ENCODE measurements at places on chromosomes 1 and 21. TPM values are rescaled to one million over a fixed set of nuclear protein-coding genes. Genes with fewer than 3 reads are reported as not detected.
A peak's percentile ranks its signal among the peaks of the same experiment; 100 is the strongest.

Gene RAB7B
- total RNA-seq, result 0.13 TPM

Gene CDC42SE1
- total RNA-seq, result 101 TPM

Gene FNDC5
- total RNA-seq, result 6.3 TPM

DNA sequence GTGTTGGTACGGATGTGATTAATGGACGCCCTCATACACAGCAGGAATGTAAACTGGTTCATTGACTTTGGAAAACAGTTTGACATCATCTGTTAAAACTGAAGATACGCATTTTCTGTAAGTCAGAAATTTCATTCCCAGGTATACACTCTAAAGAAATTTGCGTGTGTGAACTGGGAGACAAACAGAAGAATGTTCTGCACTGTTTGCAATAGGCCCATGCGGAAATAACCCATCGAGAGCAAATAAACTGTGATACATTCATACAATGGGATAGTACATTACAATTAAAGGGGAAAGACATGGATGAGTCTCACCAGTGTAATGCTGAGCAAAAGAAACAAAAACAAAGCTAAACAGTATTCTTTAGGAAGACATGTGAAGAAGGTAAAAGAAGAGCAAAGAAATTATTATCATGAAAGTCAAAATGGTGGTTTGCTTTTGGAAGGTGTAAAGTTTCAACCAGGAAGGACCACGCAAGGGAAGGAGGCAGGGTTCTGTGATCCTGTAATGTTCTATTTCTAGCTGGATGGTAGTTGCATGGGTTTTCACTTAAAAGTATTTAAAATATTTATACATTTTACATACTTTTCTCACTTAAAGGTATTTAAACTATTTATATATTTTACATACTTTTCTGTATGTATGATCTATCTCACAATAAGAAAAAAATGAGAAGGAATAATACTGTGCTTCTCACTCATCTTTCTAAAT is 30.3 kb downstream of the INTS7 start:
- peaks cover 22% of the 10 kb centered on the region for H3K36me3 ChIP-seq
- H3K4me3 ChIP-seq, result no peak overlapping the region
- no peak for DNase-seq
- no peaks in the 10 kb centered on the region for H3K27me3 ChIP-seq
- H3K4me1 ChIP-seq, result no peaks in the 10 kb centered on the region

GRCh38 chr21:31180256-31181081 is 142.2 kb upstream of the KRTAP19-8 start:
- H3K27me3 ChIP-seq, result no peaks in the 10 kb centered on the region
- no peaks in the 10 kb centered on the region for H3K4me1 ChIP-seq
- DNase-seq, result no peak
- peaks cover 5% of the 10 kb centered on the region for H3K36me3 ChIP-seq
- H3K4me3 ChIP-seq, result no peak overlapping the region
- no peak overlapping the region for H3K27ac ChIP-seq

DNA sequence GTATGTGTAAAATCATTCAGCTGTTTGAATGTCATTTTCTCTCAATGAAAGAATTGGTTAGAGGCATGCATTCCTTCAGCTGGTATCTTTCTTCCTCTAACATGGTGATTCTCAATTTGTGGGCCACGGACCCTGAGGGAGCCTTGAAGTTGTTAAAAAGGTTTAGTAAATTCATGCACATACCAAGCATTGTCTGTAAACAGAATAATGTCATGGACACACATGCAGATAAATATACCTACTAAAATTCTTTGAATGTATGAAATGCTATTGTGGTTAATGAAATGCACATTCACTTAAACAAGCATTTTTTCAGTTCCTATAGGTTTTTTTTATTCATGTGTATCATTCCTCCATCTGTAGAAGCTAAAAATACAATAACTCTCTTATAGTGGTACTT is 65.4 kb downstream of the PBX1 start:
- DNase-seq, result no peak
- no peaks in the 10 kb centered on the region for H3K27me3 ChIP-seq
- H3K4me3 ChIP-seq, result no peak overlapping the region

DNA sequence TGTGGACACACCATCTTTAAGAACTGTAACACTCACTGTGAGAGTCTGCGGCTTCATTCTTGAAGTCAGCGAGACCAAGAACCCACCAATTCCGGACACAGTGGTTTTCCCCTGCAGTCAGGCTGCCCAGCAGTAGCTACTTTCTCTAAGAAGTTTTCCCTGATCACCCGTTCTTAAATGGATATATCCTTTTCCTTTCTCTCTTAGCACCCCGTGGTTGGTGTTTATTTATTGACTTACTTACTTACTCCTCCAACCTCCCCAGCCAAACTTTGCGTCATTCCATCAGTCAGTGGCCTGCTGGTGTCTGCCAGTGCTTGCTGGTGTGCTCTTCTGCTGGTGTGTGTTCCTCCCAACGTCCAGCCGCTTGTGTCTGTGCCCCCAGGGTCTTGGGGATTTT is 264.8 kb downstream of the GPR52 start:
- no peaks in the 10 kb centered on the region for H3K4me1 ChIP-seq
- H3K27ac ChIP-seq, result no peak overlapping the region
- no peaks in the 10 kb centered on the region for H3K36me3 ChIP-seq
- H3K4me3 ChIP-seq, result no peak overlapping the region
- no peak for DNase-seq

- H3K36me3 ChIP-seq, result peaks cover 3% of the 10 kb centered on the region
- no peaks in the 10 kb centered on the region for H3K27me3 ChIP-seq
- no peak overlapping the region for H3K4me3 ChIP-seq
- no peak for DNase-seq
- no peak overlapping the region for H3K27ac ChIP-seq
Measured at GRCh38 chr1:26283871-26284596, 4.1 kb downstream of the SH3BGRL3 start.

GRCh38 chr1:28509705-28510272 is 3.9 kb downstream of the RCC1 start:
- peaks cover 40% of the 10 kb centered on the region for H3K4me1 ChIP-seq
- peak overlapping the region; percentile 97 for H3K4me3 ChIP-seq
- peaks cover 33% of the 10 kb centered on the region for H3K36me3 ChIP-seq
- H3K27ac ChIP-seq, result peak overlapping the region; percentile 88
- H3K27me3 ChIP-seq, result no peaks in the 10 kb centered on the region
- DNase-seq, result no peak

DNA sequence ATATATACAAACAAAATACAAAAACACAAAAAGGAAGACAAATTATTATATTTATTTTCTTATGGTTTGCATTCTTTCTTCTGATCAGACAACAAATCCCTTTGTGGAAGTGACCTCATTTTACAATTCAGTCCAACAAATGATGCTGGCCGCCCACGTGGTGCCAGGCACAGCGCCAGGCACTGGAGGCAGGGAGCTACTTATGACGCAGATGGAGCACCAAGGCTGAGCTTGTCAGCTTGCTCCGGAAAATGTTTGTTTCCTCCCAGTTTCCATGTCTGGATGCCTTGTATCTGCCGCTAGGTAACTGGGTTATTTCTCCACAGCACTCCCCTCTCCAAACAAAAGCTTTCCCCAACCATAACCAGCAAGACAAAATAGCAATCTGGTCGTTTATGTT is 30.7 kb upstream of the CD34 start:
- DNase-seq, result no peak
- H3K36me3 ChIP-seq, result no peaks in the 10 kb centered on the region
- no peaks in the 10 kb centered on the region for H3K27me3 ChIP-seq
- no peak overlapping the region for H3K4me3 ChIP-seq
- H3K4me1 ChIP-seq, result no peaks in the 10 kb centered on the region

GRCh38 chr1:207321079-207321789 is at the start of gene CD55:
Gene CD55, plus strand, starts transcription at chr1:207321678. Its CDS starts 88 bp downstream, at chr1:207321766.
- peak within 1 kb of the TSS; percentile 98 for H3K27ac ChIP-seq
- peaks cover 23% of the 10 kb centered on the region for H3K4me1 ChIP-seq
- peak; percentile 73 for DNase-seq
- H3K36me3 ChIP-seq, result no peaks in the 10 kb centered on the region
- peaks cover 8% of the 10 kb centered on the region for H3K27me3 ChIP-seq
- peak within 1 kb of the TSS; percentile 92 for H3K4me3 ChIP-seq

GRCh38 chr1:147545133-147545532 is 3.8 kb downstream of the BCL9 start:
- no peak overlapping the region for H3K4me3 ChIP-seq
- no peaks in the 10 kb centered on the region for H3K27me3 ChIP-seq
- peaks cover 32% of the 10 kb centered on the region for H3K4me1 ChIP-seq
- no peak for DNase-seq
- peaks cover 2% of the 10 kb centered on the region for H3K36me3 ChIP-seq

Data from progenitor cell of endocrine pancreas (in vitro differentiated cells).